Adipocyte (in vitro differentiated cells): ENCODE measurements at places on chromosomes 2 and 18.
A peak's percentile ranks its signal among the peaks of the same experiment; 100 is the strongest.

DNA sequence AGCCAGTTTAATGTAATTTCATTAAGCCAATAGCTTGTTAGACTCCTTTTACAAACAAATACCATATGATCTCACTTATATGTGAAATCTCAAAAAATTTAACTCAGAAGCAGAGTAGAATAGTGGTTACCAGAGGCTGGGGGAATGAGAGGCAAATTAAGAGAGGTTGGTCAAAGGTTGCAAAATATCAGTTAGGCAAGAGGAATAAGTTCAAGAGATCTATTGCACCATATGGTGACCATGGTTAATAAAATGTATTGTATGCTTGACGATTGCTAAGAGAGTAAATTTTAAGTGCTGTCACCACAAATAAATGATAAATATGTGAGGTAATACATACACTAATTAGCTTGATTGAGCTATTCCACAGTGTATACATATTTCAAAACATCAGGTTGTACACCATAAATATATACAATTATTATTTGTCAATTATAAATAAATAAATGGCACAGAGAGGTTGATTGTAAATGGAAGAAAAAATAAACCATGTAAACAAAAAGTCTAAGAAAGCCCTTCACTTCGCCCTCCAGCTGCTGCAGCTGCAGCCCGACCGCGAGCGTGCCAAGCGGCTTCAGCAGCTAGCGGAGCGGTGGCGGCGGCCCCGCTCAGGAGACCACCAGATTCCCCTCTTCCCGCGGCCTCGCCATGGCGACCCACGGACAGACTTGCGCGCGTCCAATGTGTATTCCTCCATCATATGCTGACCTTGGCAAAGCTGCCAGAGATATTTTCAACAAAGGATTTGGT is 23.0 kb upstream of the ACTR2 start:
- DNase-seq = peak; percentile 15

DNA sequence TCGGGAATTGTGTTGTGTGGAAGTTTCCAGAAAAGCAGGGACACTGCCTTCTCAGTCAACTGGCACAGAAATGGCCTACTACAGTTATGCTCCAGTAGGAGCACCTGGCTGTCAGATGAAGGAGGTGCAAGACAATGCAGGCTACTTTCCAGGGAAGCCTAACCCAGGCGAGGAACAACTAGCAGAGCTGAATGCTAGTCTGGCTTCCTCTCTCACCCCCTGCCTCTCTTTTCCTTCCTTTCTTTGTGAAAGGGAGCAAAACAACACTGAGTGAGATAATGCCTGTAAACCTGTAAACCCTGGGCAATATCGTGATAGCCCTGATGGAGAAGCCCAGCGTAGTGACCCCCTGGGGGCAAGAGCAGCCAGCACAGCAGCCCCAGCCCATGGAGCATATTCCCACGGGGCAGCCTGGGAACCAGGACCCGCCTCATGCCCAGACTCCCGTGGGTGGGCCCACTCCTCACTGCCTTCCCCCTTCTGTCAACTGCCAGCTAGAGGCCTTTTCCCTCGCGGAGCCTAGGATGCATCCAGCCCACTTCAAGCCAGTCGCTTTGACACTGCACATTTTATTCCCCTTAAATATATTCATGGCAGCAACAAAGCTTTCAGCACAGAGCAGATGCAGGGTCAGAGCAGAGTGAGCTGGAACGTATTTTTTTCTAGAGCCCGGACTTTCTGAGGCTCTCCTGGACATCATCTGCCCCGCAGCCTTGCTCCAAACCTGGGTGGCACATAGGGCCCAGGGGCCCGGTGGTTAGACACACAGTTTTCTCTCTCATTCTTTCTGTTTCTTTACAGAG is 77.0 kb downstream of the PDCL3 start:
- DNase-seq = no peak

- no peak for DNase-seq
These were observed 292.9 kb downstream of the IKZF2 start for GRCh38 chr2:212858496-212858895.

- DNase-seq = no peak
These were observed 44.7 kb upstream of the HK2 start for GRCh38 chr2:74789271-74789670.
